T-helper 2 cell treated with Interferon-gamma antibody and Interleukin-4, amounts not matched to agents 5 μg/mL and 100 μg/mL, for 36 hours (primary cell): ENCODE measurements at places on chromosomes 13 and 19.

DNA sequence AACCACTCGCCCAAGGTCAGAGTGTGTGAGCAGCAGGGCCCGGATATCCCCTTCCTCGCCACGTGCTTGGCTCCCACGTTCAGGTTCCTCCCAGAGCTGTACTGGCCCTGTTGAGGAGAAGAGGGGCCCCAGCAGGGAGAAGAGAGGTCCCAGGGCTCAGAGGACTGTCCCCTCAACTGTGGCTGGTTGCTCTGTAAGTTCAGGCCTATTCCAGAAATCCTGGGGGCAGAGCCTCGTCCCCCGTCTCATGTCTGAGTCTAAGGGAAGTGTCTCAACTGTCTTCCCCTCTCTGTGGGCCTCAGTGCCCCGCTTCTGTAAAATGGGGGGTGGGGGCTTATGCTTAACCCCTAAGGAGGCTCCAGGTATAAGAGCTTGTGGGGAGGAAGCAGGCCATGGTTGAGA is 3.9 kb downstream of the PPP5C start:
- DNase-seq, result no peak

GRCh38 chr13:96935901-96936300 is 58.4 kb downstream of the OXGR1 start:
- no peak for DNase-seq

- no peak for DNase-seq
Measured at GRCh38 chr13:97198753-97199152, 23.4 kb upstream of the MBNL2 start.

GRCh38 chr13:93101226-93101734 is 125.3 kb upstream of the GPC6 start:
- no peak for DNase-seq

GRCh38 chr13:30810261-30810701 is 74.9 kb downstream of the ALOX5AP start:
- DNase-seq, result no peak

DNA sequence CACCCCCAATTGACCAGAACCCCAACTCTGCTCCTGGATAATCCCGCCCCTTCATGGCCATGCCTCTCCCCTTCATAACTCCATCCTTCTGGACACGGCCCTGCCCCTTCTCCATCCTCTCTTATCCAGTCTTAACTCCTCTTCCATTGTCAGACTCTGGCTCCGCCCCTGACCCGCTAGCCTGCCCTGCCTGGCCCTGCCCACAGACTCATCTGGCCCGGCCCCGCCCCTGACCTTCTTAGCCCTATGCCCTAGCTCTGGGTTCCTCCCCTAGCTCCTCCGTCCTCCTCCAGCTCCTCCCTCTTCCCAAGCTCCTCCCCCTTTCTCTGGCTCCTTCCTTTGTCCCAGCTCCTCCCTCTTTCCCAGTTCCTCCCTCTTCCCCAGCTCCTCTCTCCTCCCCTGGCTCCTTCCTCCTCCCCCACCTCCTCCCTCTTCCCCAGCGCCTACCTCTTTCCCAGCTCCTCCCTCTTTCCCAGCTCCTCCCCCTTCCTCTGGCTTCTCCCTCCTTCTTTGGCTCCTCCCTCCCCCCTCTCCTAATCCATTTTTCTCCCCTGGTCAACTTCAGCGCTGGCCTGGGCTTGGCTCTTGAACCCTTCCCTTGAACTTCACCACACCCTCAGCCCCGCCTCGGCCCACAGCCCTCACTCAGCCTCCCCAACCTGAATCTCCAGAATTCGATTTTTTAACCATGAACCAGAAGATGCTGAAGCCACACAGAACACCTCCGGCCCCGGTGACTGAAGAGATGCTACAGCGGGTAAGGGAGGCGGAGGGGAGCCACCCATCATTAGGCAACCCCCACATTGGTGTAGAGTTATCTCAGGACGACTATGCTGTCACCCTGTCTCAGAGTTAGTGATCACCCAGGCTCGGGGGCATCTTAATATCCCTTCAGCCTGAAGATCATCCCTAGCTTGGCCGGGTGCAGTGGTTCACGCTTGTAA is 9.2 kb upstream of the ZNF358 start:
- peak; percentile 51 for DNase-seq

GRCh38 chr13:65499256-65499655 is 1730.9 kb downstream of the PCDH9 start:
- DNase-seq, result no peak

DNA sequence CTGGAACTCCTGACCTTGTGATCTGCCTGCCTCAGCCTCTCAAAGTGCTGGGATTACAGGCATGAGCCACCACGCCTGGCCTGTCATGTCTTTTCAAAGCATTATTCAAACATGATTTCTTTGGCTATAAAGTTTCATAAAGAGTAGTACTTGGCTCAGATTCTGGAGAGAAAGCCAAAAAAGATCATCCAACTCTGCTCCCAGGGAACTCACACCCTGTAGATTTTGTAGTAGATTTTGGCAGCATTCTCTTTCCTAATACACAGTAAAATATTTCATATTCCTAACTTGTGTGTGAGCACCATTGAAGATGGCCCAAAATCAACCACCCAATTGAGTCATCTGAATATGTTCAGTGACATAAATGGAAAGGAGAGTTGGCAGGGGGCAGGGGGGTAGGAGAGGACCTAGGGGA is 48.4 kb downstream of the CAB39L start:
- no peak for DNase-seq

DNA sequence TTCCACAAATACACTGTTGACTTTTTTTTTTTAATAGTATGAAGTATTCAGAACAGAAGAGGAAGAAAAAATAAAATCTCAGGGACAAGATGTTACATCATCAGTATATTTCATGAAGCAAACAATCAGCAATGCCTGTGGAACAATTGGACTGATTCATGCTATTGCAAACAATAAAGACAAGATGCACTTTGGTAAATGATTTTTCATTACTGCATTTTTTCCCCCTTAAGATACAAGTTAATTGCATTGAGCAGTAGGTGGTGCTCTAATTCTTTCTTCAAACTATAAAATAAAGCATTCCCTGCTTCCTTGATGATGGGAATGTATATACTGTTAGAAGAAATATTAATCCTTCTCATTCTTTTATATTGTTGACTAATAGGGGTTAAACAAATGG is 17.1 kb downstream of the UCHL3 start:
- no peak for DNase-seq
